Left lung (tissue), 14 donors: ENCODE measurements at places on chromosomes 7 and 10. TPM values are rescaled to one million over a fixed set of nuclear protein-coding genes. Genes with fewer than 3 reads are reported as not detected.
A peak's percentile ranks its signal among the peaks of the same experiment; 100 is the strongest.

The IL2RA gene
- 1.7 TPM for total RNA-seq

The MYL10 gene
- total RNA-seq = not detected

The PLCE1 gene
- total RNA-seq = 6.9 TPM

The ZNF804B gene
- not detected for total RNA-seq

DNA sequence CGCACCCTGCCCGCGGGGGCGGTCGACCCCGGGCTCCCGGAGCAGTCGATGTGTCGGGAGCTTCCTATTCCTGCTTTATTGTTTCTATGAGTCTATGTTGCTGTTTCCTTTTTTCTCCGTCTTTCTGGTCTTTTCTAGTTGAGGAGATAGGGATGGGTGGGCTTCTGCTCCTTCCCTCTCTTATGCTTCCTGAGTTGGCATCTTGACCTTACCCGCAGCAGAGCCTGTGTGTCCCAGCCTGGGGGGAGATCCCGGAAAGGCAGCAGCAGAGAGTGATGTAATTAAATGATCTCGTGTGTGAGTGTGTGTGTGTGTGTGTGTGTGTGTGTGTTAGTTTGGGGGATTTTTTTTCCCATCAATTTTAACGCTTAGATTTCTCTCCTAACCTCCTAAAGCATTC, 486 bp upstream of the SORCS1 start:
- no peak overlapping the region for H3K27ac ChIP-seq
- DNase-seq = no peak
- peaks cover 33% of the 10 kb centered on the region for H3K27me3 ChIP-seq

DNA sequence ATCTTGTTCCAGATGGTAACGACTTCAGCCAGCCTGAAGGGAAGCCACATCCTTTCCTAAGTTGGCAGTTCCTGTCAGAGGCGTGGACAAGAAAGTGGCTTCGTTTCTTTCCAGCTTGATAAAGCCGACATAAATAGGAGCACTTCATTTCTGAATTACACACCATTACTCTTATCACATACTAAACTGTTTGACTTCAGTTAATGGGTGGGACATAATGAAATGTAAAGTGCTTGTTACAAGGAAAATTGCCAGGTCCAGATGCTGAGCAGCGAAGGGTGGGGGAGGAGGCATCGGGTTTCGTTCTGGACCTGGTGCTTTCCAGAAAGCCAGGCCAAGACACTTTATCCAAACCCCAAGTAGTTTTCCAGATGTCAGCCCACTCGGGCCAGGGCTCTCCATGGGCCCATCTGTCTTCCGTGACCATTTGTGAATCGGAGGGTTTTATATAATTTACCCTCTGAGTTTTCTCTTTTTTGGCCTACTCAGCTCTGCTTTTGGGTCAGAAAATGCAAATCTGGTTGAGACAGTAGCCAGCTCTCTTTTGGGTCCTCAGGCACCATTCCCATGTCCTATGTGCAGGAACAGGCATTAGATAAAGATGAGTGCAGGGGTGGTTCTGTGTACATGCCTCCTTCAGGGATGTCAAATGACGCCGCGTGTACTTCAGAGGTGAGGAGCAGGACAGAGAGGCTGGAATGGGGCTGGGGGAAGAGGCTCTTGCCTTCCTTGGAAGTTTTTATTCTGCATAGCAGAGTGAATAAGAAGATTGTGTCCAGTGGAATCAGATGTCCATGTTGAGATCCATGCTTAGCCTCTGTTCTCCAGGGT, 90.2 kb downstream of the TACC2 start:
- no peak overlapping the region for H3K4me3 ChIP-seq
- no peaks in the 10 kb centered on the region for H3K36me3 ChIP-seq
- peaks cover 7% of the 10 kb centered on the region for H3K4me1 ChIP-seq
- peak; percentile 73 for DNase-seq
- no peak overlapping the region for H3K27ac ChIP-seq

GRCh38 chr7:28269700-28270361, 89.2 kb upstream of the JAZF1 start:
- H3K36me3 ChIP-seq = no peaks in the 10 kb centered on the region
- no peak for DNase-seq
- no peaks in the 10 kb centered on the region for H3K4me1 ChIP-seq
- H3K27me3 ChIP-seq = peaks cover 3% of the 10 kb centered on the region

- H3K4me3 ChIP-seq = no peak overlapping the region
- H3K4me1 ChIP-seq = no peaks in the 10 kb centered on the region
- no peak for DNase-seq
- H3K27ac ChIP-seq = no peak overlapping the region
- H3K27me3 ChIP-seq = no peaks in the 10 kb centered on the region
- no peaks in the 10 kb centered on the region for H3K36me3 ChIP-seq
Observed at GRCh38 chr10:90245623-90246022, 544.2 kb downstream of the KIF20B start.

DNA sequence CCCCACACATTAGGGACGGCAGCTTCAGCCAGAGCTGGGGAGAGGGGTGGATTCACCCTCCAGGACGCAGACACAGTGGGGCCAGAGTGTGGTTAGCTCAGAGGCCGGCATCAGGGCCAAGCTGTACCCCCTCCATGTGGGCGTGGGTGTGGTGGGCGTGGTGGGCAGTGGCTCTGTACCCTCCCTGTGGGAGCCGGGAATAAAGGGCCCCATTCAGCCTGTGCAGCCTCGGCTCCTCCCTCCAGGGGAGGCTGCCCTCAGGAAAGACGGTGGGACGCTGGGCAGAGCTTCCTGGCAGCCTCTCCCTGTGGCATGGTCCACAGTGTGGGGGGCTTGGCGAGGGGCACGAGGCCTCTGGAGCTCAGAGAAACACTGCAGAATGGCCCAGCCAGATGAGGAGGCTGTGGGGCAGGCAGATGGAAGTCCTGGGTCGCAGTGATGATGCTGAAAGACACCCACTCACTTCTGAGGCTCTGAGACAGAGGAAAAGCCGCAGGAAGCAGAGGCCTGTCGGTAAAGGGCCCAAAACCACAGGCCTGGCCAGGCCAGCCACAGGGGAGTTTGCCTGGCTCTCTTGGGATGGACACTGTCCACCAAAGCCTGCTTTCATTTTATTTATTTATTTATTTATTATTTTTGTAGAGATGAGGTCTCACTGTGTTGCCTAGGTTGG, 108.0 kb downstream of the SH3PXD2A start:
- H3K4me1 ChIP-seq = peaks cover 9% of the 10 kb centered on the region
- H3K27ac ChIP-seq = no peak overlapping the region
- no peaks in the 10 kb centered on the region for H3K36me3 ChIP-seq
- no peak overlapping the region for H3K4me3 ChIP-seq
- no peaks in the 10 kb centered on the region for H3K27me3 ChIP-seq
